ENCODE measurements at places on chromosomes 2 and 18.

GRCh38 chr2:143545949-143546255, 416.7 kb downstream of the ARHGAP15 start:
- DNase-seq = no peak

DNA sequence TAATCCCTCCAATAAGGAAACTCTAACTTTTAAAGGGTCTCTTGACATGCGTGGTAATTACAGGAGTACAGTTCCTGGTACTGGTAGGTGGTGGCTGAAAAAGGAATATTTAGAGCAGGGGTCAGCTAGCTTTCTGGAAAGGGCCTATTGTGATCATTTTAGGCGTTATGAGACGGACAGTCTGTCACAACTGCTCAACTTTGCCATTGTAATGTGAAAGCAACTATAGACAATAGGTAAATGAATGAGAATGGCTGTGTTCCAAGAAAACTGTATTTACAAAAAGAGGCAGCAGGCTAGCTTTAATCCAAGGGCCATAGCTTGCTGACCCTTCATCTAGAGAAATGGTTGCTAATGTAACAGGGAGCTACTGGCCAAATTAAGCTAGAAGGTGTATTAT, 177.7 kb upstream of the LRRTM1 start:
- no peak for DNase-seq

- no peak for DNase-seq
Measured at GRCh38 chr2:239553376-239554000, 152.7 kb upstream of the HDAC4 start.

GRCh38 chr2:88170472-88170892, 336 bp downstream of the THNSL2 start:
- no peak for DNase-seq

DNA sequence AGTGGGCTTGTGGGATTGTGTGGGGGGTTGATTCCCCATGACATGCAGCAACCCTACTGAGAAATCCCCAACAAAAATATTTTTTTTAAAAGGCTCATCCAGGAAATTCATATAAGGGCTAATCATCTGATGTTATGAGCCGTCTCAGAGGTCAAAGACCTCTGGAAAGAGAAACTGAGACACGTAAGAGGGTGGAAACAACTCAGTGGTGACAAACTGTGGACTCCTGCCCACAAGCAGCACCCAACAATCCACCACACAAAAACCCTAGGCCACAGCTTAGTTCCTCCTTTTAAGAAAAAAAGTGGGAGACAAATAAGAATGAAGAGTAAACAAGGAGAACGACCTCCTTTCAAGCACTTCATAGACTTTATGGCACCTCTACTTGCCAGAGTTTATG, 1096.1 kb upstream of the NRXN1 start:
- DNase-seq = no peak

GRCh38 chr2:6826081-6826913, 39.4 kb downstream of the CMPK2 start:
- no peak for DNase-seq

DNA sequence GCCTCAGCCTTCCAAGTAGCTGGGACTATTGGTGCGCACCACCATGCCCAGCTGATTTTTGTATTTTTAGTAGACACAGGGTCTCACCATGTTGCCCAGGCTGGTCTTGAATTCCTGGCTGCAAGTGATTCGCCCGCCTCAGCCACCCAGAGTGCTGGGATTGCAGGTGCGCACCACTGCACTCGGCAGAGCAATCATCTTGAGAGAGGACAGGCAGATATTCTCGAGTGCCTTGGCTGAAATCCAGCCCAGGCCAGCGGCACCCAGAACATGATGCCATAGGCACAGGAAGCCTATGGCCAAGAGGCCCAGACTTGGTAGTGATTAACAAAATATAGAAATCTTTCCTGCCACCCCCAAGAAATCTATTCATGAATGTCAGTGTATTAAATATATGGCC, 58.0 kb upstream of the PEX13 start:
- DNase-seq = no peak

GRCh38 chr2:230230496-230231200, 5.1 kb downstream of the SP140 start:
- no peak for DNase-seq

DNA sequence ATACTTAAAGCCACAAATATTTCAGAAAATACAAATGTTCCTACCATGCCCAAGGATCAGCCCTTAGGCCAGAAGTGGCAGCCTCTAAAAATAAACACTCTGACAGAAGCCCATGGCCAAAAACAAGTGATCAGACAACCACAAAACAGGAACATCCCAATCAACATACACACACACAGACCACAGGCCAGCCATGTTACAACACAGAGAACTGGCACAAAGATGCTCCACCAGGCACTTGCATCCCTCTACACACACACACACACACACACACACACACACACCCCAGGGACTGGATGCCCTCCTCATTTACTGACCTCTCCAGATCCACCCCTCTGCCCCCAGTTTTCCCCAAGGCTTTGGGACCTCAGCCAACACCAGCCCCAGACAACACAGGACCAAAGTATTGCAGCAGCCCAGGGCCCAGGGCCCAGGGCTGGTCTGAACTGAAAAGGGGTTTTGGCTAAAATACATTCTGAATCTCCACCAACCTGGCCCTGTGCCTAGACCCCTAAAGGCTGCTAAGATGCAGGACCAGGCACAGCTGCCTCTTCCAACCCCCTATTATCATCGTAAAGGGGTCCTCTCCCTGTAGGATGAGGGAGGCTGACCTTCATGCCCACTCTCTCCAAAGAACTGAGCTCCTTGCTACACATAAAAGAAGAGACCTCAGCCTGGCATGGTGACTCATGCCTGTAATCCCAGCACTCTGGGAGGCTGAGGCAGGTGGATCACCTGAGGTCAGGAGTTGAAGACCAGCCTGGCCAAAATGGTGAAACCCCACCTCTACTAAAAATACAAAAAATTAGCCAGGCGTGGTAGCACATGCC, 151.4 kb downstream of the TNS1 start:
- no peak for DNase-seq

DNA sequence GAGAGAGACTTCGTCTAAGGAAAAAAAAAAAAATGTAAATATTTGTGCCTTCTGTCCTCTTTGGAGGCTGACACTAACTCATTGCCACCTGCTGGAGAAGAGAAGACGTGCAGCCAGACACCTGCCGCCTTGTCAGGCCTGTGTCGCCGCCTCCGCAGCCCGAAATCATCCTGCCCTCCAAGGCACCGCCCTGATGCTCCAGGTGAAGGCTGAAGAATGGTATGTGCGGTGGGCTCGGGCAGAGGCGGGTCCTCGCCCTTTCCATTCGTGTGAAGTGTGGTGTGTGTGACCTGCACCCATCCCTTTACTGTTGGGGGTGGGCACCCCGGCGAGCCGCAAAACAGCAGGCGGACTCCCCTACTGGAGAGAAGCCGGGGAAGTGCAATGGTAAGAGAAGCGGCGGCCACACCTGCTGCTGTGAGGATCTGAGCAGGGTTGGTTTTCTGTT, 60.4 kb downstream of the FAM161A start:
- no peak for DNase-seq

- no peak for DNase-seq
Measured at GRCh38 chr18:1435487-1435886, 530.8 kb downstream of the ADCYAP1 start.

DNA sequence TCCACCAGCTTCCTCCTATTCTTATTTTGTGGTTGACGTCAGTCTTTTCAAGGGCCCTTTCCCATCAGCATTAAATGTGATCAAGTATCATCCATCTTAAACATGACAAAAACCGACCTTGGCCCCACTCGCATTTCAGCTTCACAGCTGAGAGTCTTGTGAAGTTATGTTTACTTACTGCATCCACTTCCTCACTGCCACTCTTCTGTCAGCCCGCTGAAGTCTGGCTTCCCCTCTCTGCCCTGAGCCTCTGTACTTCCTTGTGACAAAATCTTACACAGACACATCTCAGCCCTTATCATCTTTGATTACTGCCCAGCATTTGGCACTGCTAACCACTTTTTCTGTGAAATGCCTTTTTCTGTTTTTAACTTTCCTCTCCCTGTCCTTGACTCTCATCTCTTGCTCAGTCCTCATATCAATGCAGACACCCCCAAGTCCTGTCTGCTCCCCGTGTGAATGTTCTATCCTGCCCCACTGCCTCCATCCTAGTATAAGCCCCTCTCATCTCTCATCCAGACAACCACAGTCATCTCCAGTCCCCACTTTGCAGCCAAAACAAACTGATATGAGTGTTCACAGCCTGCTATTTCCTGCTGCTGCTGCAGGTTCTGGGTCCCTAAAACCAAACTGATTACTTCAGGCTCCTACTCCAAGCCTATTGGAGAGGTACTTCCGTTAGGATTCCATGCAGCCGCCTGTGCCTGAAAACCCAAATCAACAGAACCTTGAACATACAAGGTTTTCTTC, 31.4 kb downstream of the FOSL2 start:
- DNase-seq = no peak

DNA sequence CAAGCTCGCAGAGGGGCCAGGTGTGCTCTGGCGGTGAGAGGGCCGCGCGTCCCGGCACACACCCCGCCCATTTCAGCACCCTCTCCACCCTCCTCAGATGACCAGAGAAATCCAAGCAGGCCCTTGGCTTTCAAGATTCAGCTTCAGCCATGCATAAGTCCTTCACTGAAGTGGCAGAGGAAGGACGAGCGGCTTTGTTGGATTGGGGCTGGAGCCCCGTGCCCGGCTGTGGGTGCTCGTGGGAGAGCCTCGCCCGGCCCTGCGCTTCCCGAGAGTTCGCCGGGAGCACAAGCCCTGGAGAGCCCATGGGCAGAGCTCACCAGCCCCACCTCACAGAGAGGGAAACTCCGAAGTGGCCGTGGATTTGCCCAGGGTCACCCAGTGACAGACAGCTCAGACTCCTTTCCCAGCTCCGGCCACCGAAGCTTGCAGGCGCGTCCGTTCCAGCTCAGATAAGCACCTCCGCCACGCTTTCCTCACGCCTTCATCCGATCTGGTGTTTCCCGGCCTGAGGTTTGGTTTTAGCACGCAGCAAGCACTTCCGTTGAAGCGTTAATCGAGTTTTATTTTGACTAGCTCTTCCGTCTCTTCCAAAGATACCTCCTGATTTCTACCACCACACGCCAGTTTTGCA, 45.6 kb upstream of the MTCL1 start:
- DNase-seq = no peak

DNA sequence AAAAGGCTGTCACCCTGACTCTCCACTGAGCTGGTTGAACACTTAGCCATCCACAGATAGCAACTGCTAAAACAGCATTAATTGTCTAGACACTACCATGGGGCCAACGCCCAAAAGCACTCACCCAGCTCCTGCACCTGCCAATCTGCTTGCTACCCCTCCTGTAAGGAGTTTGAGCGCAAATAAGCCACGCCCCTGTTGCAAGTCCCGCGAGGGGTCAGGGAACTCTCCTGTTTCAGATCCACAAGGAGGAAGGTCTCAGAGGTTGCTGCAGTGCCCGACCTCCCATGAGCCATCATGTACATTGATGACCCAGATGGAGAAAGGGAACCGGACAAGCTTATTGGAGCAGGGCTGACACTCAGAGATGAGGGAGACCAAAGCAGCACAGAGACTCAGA, 106.8 kb downstream of the ZNF516 start:
- DNase-seq = no peak

DNA sequence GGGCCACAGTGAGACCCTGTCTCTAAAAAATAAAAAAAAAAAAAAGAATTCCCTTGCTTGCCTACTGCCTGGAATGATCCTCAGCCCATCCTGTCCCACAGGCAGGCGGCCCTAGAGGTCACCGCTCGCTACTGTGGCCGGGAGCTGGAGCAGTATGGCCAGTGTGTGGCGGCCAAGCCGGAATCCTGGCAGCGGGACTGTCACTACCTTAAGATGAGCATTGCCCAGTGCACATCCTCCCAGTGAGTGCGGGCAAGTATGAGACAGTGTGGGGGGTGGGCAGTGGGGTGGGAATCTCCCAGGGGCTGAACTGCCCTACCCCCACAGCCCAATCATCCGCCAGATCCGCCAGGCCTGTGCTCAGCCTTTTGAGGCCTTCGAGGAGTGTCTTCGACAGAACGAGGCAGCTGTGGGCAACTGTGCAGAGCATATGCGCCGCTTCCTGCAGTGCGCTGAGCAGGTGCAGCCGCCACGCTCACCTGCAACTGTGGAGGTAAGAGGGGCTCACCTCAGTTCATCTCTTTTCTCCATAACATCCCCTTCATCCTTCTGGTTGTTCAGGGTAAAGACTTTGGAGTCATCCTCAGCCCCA, 1.6 kb downstream of the CHCHD5 start:
- no peak for DNase-seq

DNA sequence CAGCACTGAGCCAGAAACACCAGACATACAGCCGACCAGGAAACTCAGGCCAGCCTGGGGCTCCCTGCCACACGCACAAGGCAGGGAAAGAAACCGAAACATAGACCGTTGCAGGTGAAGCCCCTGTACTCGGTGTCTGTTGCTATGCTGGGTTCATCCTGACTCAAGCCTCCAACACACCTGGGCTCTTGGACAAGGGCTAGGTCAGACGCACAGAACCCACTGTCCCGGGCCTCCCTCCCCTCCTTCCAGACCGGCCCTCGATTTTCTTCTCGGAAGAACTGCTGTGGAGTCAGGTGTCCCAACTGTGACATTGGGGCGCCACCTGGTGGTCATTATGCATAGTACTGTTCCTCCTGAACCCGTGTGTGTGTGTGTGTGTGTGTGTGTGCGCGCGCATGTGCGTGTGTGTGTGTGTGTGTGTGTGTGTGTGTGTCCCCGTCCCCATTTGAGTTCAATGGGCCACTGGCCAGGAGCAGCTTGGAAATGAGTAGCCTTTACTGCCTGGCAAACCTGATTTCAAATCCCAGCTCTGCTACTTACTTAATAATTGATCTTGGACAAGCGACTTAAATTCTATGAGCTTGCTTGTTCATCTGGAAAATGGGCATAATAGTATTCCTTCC, 55.4 kb upstream of the GLI2 start:
- DNase-seq = peak; percentile 70

DNA sequence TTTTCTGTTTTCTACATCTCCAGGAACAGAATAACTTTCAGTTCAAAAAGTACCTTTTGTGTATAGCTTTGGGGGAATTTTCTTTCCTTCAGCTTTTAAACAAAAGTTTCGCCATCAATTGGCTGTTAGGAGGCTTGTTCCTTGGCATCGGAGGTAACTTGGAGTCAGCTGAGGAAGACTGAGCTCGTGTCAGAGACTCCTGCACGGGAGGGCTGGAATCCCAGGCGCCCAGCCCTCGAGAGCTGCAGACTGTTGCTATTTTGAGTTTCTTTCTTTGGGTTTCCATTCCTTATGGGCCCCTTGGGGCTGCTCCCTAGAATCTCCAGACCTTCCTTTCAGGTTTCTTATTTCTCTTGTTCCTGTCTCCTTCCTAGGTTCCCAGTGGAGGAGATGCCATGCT, 8.1 kb downstream of the EMILIN2 start:
- no peak for DNase-seq

DNA sequence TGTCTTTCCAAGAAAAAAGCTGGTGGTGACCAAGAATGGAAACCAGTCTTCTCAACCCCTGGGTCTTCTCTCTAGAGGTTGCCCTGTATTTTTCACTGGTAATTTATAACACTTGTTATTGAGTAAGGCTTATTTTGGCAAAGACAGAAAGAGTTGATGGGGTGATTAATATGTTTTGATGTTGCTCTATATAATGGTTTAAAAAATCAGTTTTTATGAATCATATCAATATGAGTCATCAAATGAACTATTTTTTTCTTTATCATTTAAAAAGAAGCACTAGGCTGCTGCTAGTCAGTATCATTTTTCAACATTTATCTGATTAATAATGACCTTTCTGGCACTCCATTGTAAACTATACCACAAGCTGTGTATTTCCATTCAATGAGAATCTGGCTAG, 1142.2 kb downstream of the LRP1B start:
- no peak for DNase-seq
